Ovary (tissue), 10 donors: ENCODE measurements at places on chromosomes 4 and X.

GRCh38 chr4:84648863-84649647 is 66.1 kb downstream of the CDS1 start:
- H3K27me3 ChIP-seq = no peaks in the 10 kb centered on the region
- DNase-seq = no peak
- H3K36me3 ChIP-seq = no peaks in the 10 kb centered on the region

GRCh38 chr4:102825261-102826091 is 1.9 kb downstream of the UBE2D3 start:
- H3K27me3 ChIP-seq = no peaks in the 10 kb centered on the region
- H3K27ac ChIP-seq = peak overlapping the region; percentile 99
- no peaks in the 10 kb centered on the region for H3K36me3 ChIP-seq

DNA sequence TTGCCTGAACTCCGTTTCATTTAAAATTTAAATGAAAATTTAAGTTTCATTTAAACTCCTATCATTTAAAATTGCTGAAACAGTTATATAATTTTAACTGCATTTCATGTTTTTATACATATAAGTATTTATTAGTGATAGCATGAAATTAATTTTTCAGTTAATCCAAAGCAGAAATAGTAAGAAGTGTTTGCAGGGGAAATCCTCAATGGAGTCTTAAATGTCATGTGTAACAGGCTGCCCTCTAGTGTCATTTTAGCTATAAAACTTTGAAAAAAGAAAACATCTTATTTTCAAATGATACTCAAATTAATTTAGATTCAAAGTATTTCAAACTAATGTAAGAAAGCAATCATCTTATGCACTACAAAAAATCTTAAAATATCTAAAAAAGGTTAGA is 27.2 kb downstream of the TAPT1 start:
- no peaks in the 10 kb centered on the region for H3K27me3 ChIP-seq
- DNase-seq = no peak
- H3K4me3 ChIP-seq = no peak overlapping the region

DNA sequence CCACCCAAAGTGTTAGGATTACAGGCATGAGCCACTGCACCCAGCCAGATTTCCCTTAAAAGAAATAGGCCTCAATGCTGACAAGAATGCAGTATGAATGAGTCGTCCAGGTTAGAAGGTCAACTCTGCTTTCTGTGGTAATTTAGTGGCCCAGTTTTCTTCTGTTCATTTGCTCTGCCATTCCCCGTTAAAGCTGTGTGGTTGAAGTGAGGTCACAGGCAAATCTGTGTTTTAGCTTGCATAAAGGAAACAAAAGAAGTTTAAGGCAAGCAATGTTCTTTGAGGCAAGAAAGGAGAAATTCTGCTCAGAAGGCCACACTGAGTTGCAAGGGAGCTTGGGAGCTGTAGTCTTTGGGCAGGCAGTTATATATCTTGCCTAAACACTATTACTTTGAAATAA is 176.8 kb downstream of the LARP7 start:
- no peak for DNase-seq
- no peaks in the 10 kb centered on the region for H3K27me3 ChIP-seq
- H3K4me3 ChIP-seq = no peak overlapping the region
- no peak overlapping the region for H3K27ac ChIP-seq

DNA sequence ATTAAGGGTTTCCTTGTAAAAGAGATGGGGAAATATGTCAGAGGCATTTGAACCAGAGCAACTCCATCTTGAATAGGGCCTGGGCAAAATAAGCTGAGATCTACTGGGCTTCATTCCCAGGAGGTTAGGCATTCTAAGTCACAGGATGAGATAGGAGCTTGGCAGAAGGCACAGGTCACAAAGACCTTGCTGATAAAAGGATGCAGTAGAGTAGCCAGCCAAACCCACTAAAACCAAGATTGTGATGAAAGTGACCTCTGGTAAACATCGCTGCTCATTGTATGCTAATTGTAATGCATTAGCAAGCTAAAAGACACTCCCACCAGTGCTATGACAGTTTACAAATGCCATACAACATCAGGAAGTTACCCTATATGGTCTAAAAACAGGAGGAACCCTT is 1390.3 kb downstream of the RAPGEF2 start:
- no peak overlapping the region for H3K27ac ChIP-seq
- no peaks in the 10 kb centered on the region for H3K36me3 ChIP-seq
- DNase-seq = no peak
- H3K4me1 ChIP-seq = no peaks in the 10 kb centered on the region

DNA sequence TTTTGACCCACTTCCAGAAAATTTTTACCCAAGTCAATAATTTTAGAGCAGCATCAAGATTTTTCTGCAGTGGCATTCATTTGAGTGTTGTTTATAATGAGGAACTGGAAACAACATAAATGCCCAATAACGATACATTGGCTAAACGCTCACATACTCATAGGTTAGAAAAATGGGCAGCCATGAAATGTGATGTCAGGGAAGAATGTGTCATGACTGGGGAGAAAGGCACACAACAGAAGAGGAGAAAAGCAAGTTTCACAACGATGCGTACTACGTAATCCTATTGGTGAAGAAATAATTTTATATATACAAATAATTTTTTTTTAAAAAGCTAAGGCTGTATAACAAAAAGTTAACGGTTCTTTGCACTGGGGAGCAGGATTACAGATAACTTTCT is 33.6 kb upstream of the MAP3K15 start:
- no peaks in the 10 kb centered on the region for H3K27me3 ChIP-seq
- no peak overlapping the region for H3K4me3 ChIP-seq
- no peaks in the 10 kb centered on the region for H3K4me1 ChIP-seq
- H3K36me3 ChIP-seq = no peaks in the 10 kb centered on the region

DNA sequence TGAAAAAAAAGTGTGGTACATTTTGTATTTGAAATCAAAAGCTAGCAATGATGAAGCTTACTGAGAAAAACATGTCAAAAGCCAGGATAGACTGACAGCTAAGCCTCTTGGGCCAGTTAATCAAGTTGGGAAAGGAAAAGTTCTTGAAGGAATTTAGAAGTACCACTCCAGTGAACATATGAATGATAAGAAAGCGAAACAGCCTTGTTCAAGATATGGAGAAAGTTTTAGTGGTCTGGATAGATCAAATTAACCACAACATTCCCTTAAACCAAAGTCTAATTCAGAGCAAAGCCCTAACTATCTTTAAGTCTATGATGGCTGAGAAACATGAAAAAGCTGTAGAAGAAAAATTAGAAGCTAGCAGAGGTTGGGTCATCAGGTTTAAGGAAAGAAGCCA is 268.3 kb downstream of the PDHA2 start:
- no peak for DNase-seq
- H3K36me3 ChIP-seq = no peaks in the 10 kb centered on the region
- no peaks in the 10 kb centered on the region for H3K27me3 ChIP-seq

DNA sequence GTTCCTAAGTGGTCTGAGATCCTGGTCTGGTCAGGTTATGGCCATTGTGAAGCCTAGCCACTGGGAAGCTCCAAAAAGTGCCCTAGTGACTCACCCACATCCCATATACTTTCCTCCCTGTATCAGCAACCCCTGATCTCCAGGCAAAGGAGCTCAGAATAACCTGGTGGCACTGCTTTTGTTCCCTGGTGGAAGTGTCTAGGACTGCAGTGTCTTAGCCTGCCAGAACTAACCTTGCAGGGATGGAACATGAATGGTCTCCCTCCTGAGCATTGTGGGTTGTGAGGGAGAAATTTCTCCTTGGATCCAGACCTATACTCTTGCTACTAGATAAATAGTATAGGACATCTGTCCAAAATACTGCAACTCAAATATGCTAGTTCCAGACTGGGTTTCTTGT is 27.9 kb upstream of the WDR1 start:
- no peak overlapping the region for H3K27ac ChIP-seq
- no peak for DNase-seq
- no peak overlapping the region for H3K4me3 ChIP-seq
- H3K4me1 ChIP-seq = no peaks in the 10 kb centered on the region

GRCh38 chr4:170691168-170691567 is 601.4 kb upstream of the AADAT start:
- no peaks in the 10 kb centered on the region for H3K4me1 ChIP-seq
- no peak overlapping the region for H3K27ac ChIP-seq
- no peaks in the 10 kb centered on the region for H3K27me3 ChIP-seq
- no peaks in the 10 kb centered on the region for H3K36me3 ChIP-seq
- DNase-seq = no peak

DNA sequence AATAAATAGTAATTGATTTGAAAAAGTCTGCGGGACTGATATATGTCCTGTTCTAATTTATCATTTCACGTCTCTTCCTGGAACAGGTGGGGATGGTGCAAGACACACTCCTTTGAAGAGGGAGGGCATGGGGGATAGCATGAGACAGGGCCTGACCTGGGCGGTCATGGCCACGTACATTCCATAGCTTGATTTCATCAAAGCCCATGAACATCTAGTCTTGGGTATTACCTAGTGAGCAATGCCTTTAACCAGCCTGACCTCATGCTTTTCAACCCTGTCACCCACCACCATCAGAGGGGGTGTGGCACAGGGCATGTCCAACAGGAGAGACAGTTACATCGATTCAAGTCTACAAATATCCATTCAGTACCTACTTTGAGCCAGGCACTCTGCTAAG is 52.3 kb upstream of the HOPX start:
- H3K27me3 ChIP-seq = no peaks in the 10 kb centered on the region
- H3K4me3 ChIP-seq = no peak overlapping the region
- no peak for DNase-seq
- no peak overlapping the region for H3K27ac ChIP-seq
- H3K36me3 ChIP-seq = no peaks in the 10 kb centered on the region

DNA sequence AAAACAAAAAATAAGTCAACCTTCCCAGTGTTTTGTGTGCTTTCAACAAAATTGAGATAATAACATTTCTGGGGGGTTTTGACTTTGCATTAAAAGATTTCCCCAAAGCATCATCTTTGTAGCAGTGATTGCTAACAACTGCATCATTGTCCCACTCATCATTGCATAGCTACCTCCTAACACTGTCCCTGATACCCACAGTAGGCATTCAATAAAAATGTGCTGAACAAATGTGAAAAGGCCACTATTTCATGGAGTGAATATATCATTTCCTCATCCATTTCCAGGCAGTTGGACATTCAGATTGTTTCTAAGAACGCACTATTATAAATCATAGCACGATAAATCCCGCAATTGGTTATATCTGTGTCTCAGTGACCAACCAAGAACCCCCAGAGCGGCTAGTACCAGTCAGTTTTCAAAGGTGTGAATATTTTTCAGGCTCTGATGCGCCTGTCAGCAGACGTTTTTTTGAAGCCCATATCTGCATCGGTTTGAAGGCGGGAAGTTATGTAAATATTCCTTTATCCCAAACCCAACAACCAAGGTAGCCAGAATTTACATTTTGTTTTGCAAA is 36.0 kb upstream of the CRMP1 start:
- no peak for DNase-seq
- no peaks in the 10 kb centered on the region for H3K36me3 ChIP-seq
- no peaks in the 10 kb centered on the region for H3K27me3 ChIP-seq
- no peaks in the 10 kb centered on the region for H3K4me1 ChIP-seq

GRCh38 chr4:53012738-53013137 is 150.6 kb downstream of the RASL11B start:
- H3K36me3 ChIP-seq = no peaks in the 10 kb centered on the region
- peaks cover 25% of the 10 kb centered on the region for H3K4me1 ChIP-seq
- H3K27ac ChIP-seq = no peak overlapping the region
- no peaks in the 10 kb centered on the region for H3K27me3 ChIP-seq

- no peaks in the 10 kb centered on the region for H3K36me3 ChIP-seq
- no peaks in the 10 kb centered on the region for H3K4me1 ChIP-seq
- no peak for DNase-seq
- H3K27me3 ChIP-seq = no peaks in the 10 kb centered on the region
- H3K4me3 ChIP-seq = no peak overlapping the region
- no peak overlapping the region for H3K27ac ChIP-seq
Measured at GRCh38 chr4:94339779-94340178, 2.9 kb downstream of the HPGDS start.

DNA sequence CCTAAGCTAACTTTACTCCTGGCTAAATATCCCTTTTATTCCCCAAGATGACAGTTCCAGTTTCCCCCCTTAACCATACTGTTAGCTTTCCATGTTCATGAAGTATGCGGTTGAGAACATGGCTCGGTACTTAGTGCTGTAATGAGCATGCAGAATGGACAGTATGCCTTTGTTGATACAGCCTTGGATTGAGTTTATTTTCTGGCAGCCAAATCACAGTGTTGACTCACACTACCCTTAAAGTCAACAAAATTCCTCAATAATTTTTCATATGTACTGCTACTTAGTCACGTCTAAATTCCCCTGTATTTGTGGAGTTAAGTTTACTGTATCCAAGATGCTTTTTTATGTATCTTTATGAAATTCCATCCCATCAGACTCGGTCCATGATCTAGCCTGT is 1.4 kb upstream of the VEGFC start:
- DNase-seq = no peak
- no peaks in the 10 kb centered on the region for H3K27me3 ChIP-seq
- H3K4me1 ChIP-seq = peaks cover 3% of the 10 kb centered on the region
- no peaks in the 10 kb centered on the region for H3K36me3 ChIP-seq

DNA sequence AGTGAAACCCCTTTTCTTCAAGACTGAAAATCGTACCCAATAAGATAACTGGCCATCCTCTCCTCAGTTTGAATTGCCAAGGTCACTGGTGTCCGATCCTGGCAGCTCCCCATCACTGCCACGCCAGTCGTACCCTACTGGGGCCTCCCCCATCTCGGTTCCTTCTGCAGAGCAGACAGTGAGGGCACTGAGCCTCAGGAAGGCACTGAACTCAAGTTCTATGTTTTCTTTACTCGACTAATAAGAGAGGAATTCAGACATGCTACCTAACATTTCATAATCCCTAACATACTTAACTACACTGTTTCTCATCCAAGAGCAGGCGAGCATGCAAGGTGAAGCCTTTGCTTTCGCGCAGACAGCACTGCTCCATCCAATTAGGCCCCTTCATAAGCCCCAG is 23.4 kb downstream of the ZFYVE28 start:
- H3K4me1 ChIP-seq = peaks cover 6% of the 10 kb centered on the region
- no peak overlapping the region for H3K4me3 ChIP-seq
- DNase-seq = no peak
- H3K27ac ChIP-seq = no peak overlapping the region
- H3K27me3 ChIP-seq = no peaks in the 10 kb centered on the region
- no peaks in the 10 kb centered on the region for H3K36me3 ChIP-seq

DNA sequence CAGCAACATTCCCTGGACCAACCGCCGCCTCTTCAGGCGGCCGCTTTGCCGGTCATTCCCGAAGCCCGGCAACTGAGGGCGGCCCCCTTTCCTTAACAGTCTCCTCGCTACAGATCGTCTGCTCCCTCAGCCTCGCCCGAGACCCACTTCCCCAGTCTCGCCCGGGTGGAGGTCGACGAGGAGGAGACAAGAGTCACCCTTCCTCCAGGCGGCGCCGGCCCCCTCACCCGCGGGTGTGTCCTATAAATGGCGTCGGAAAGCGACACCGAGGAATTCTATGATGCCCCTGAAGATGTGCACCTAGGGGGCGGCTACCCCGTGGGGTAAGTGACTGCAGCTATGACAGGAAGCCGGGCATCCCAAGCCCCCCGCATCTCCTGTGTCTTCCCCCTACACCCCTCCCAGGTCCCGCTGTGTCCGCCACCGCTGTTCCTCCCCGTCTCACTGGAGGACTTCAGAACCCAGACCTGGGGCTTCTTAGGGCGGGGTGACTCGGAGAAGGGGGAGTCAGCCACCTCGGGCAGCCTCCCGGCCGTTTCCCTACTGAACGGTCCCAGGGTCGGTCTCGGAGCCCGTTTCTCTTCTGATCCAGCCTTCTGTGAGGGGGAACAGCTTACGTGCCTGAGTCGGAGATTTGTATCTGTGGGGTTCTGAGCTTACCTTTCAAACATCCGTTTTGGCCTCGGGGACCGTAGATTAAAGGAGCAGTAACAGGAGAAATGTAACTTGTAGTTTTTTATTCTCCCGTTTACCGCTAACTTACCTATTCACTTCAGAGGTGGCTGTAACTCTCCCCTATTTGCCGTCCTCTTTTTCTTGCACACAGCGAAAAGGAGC is 570 bp downstream of the WDR44 start:
- H3K27me3 ChIP-seq = no peaks in the 10 kb centered on the region
- peak overlapping the region; percentile 54 for H3K4me3 ChIP-seq
- H3K27ac ChIP-seq = peak overlapping the region; percentile 88
- peak; percentile 47 for DNase-seq
- no peaks in the 10 kb centered on the region for H3K36me3 ChIP-seq
- no peaks in the 10 kb centered on the region for H3K4me1 ChIP-seq
